ENCODE measurements at places on chromosomes 7 and 10. TPM values are rescaled to one million over a fixed set of nuclear protein-coding genes. Genes with fewer than 3 reads are reported as not detected.

DNA sequence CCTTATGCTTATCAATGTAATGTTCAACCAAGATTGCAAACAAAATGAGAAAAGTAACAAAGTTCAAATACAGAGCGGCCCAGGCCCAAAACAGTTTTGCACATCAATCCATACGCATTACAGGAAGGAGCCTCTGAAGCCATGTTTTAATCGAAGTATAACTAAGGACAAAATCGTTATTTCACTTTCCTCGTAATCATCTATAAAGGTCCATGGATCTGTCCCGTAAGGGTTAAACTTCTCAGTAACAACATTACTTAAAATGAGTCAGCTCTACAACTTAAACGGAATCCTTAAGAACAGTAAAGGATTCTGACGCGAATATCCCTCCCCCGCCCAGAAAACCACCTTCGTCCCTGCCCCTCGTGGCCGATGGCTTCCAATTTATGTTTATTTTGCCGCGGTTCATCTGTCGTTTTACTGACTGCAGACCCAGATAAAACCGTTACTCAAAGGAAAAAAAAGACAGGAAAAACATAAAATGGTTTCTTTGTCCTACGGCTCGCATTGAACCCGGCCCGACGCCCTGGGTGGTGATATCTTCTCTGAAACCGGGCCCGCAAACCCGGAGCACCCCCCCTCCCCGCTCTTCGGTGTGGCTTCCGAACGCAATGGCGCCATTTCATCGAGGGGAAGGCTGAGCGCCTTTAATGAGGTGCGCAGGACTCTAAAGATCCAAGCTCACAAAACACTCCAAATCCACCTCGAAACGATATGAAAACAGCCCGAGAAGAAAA lies 1.1 kb downstream of the HNRNPA2B1 start:
- no peak for DNase-seq

- no peak for DNase-seq
These were observed 380.6 kb upstream of the VSTM2A start for GRCh38 chr7:54161621-54162020.

GRCh38 chr7:128053023-128053422 lies 21.8 kb upstream of the LRRC4 start:
- DNase-seq: no peak

DNA sequence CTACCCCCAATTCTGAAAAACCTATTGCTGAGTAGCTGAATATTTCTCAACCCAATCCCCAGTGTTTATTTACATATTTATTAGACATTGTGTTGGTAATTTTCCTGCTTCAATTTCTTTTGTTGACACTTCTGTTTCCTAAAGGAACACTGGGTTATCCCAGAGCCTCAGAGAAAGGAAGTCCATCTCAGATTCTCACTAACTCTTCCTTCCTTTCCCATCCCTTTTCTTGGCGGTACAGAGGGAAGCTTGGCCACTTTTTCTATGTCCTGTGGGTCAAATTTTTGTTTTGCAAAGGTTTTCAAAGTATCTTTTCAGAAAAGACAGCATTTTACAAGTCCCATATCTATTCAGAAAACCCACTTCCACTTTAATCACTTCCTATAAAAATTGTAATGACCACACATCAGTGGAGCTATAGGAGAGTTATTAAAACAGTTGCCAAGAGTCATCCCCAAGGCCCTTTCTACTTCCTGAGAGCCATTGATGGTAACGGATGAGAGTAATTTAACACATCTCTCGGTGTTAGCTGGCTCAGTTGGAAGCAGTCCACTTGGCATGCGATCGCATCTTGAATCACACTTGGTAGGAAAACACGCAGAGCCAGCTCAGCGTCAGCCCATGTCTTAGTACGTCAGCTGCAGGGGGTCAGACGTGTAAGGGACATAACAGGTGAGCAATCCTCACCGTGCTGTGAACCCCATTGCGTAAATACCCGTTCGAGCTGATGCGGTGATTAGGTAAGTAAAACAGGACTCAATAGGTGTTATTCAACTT lies 231.1 kb upstream of the ADARB2 start:
- no peak for DNase-seq

GRCh38 chr10:72846238-72846637 lies 47.3 kb upstream of the OIT3 start:
- DNase-seq: no peak

Gene ZNF138
- 4.0 TPM for total RNA-seq

Gene PRKAG2
- 61.2 TPM for total RNA-seq

Gene FGL2
- 34.4 TPM for total RNA-seq

GRCh38 chr7:131927770-131928423 lies 371.5 kb upstream of the PODXL start:
- DNase-seq: no peak

DNA sequence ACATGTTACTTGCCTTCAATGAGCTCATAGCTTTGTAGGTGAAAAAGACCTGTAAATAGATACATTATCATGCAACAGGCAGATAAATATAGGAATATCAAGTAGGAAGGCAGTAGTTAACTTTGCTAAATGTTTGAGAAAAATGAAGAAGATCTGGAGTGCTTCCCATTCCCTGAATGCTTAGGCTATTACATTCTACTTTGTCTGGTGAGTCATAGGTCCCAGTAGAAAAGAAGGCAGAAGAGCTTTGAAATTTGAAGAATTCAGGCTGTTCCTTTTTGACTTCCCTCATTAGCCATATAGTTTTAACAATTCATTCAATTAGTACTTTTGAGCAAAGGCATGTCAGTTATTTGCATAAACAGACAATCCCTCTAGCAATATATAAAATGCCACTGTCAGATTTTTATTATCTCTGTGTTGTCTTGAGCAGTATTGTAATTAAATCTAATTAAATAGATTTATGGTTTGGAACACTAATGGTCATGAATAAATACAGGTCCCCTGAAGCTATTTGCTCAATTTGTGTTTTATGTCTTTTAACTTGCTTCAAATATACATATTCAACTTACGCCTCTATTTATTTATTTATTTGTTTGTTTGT lies 875.0 kb downstream of the REEP3 start:
- no peak for DNase-seq

- DNase-seq: no peak
These were observed 236.6 kb downstream of the PARD3 start for GRCh38 chr10:34578468-34578867.

Gene OR9A2
- total RNA-seq: not detected

DNA sequence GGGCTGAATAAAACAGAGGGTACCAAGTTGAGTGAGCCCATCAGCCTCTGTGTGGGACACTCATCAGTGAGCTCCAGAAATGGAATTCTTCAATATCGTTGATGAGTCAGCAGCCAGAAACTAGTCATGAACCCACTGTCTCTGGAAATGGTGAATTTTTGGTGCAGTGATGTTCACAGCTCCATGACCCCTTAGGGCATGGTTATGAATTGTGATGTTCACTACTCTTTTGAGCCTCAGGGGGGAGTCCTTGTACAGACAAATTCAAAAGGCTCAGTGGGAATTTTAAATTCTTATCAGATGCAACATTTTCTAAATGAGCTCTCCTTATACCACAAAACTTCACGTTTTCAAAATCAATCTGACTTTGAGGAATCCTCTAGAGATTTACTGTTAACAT lies 335.7 kb downstream of the PHTF2 start:
- DNase-seq: no peak

DNA sequence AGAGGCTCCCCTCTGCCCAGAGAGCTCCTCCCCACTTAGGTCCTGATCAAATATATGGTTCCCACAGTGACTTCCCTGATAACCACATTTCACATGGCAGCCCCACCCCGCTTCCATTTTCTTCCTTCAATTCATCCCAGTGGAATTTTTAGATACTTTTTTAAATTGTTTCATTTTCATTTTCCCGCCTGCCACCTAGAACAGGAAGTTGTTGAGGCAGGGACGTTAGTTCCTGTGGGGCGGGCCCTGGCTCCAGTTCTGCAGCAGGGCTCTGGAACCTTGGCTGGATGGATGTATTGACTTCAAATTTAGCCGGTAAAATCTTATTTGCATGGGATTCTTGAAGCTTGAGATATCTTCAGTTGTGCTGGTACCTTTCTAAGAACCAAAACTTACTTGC lies 226.6 kb downstream of the PAXIP1 start:
- no peak for DNase-seq

DNA sequence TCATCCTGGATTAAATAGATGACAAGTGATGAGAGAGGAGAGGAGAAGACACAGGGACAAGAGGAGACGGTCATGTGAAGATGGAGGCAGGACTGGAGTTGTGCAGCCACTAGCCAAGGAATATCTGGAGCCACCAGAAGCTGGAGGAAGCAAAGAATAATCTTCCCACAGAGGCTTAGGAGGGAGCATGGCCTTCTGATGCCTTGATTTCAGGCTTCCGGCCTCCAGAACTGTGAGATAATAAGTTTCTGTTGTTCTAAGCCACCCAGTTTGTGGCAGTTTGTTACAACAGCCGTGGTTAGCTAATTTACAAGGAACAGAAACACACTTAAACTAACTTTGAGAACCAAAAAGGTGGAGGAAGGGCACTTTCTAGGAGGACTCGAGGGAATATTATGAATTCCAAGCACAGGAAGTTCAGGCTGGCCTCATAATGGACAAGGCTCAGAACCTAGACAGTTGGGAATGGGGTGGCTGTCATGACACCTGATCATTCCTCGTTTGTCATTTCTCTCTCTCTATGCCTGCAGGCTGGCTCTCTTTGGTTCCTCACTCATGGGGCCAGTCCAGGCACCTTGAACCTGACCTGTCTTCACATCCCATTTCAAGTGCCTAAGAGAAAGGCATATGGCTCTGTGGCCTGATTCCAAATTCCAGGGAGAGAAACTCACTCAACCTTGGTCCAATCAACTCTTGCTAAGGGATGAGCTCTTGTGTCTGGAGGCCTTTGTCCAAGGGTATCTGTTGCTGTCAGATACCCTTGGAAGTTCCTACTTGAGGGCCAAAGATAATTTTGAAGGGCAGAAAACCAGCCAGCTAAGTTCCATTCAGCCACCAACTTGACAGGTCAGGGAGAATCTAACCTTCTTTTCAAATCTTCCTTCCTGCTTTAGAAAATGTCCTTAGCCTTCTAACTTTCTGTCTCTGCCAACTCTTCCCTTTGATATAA lies 33.5 kb upstream of the PDZD8 start:
- no peak for DNase-seq

- DNase-seq: peak; percentile 67
These were observed 126.7 kb downstream of the TNS3 start for GRCh38 chr7:47454974-47455871.

Gene MYH16
- not detected for total RNA-seq

DNA sequence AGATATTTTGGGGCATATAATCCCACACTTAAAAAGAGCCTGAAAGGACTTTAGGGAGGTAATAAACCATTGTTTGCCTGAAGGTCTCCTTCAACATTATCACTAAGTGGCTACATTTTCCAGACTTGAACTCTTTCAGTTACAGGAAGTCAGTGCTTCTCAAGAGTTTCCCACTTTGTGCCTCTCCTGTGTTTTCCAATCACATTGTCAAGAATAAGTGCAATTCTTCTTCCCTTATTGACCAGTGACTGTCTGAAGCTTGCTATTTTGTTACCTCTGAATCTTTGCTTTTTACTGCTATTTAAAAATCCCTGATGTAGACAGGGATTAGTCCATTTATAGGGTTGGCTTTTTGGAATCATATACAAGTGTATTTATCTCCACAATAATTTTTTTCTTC lies 346.7 kb upstream of the ANKRD30A start:
- no peak for DNase-seq

DNA sequence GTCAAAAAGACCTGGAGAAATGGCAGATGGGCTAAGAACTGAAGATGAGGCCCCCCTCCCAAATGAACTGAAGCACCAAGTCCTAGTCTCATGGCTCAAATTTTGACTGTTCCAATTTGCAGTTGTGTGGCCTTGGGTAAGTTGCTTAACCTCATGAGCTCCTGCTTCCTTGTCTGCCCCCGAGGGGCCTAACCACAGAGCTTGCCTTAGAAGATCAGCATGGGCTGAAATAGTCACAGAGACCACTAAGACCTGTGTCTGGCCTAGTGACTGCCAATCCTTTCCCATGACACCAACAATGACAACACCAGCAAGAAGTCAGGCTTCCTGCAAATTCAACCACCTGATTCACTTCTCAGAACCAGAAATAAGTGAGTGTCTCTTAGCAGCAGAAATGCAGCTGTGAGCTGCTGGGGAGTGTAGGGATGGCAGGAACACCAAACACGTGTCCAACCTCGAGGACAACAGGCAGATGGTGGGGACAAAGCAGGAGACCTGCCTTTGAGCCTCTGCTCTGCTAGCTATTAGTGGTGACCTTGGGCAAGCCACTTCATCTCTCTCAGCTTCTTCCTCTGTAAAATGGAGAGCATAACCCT lies 23.7 kb downstream of the CRHR2 start:
- peak; percentile 75 for DNase-seq

GRCh38 chr10:8378198-8378983 lies 323.9 kb downstream of the GATA3 start:
- DNase-seq: no peak
